ENCODE measurements at places on chromosomes 1 and 21. TPM values are rescaled to one million over a fixed set of nuclear protein-coding genes. Genes with fewer than 3 reads are reported as not detected.

MX1 gene
- 18.3 TPM for total RNA-seq

TPTE gene
- not detected for total RNA-seq

LYST gene
- 7.8 TPM for total RNA-seq

SEMA6C gene
- total RNA-seq, result 1.4 TPM

CLCA4 gene
- total RNA-seq, result not detected

LORICRIN gene
- total RNA-seq, result not detected

FRRS1 gene
- total RNA-seq, result 4.1 TPM

CASQ1 gene
- not detected for total RNA-seq

ABCG1 gene
- 1.9 TPM for total RNA-seq

REN gene
- total RNA-seq, result not detected

HSD3B2 gene
- not detected for total RNA-seq

GPR25 gene
- total RNA-seq, result not detected

LHX8 gene
- 0.79 TPM for total RNA-seq

LAPTM5 gene
- total RNA-seq, result not detected

SFN gene
- not detected for total RNA-seq

ODF2L gene
- total RNA-seq, result 6.7 TPM

SH2D5 gene
- 2.4 TPM for total RNA-seq

TRIM62 gene
- total RNA-seq, result 3.2 TPM

ACAP3 gene
- 24.2 TPM for total RNA-seq

SELENOF gene
- 203 TPM for total RNA-seq

PKP1 gene
- total RNA-seq, result not detected

HRNR gene
- not detected for total RNA-seq

MT1HL1 gene
- not detected for total RNA-seq

RNASEL gene
- total RNA-seq, result 4.0 TPM

Data from MG63 (cell line).